ENCODE measurements at places on chromosomes 16 and 17.

GRCh38 chr16:72847187-72848027 lies 200.5 kb downstream of the ZFHX3 start:
- peak; percentile 55 for DNase-seq

DNA sequence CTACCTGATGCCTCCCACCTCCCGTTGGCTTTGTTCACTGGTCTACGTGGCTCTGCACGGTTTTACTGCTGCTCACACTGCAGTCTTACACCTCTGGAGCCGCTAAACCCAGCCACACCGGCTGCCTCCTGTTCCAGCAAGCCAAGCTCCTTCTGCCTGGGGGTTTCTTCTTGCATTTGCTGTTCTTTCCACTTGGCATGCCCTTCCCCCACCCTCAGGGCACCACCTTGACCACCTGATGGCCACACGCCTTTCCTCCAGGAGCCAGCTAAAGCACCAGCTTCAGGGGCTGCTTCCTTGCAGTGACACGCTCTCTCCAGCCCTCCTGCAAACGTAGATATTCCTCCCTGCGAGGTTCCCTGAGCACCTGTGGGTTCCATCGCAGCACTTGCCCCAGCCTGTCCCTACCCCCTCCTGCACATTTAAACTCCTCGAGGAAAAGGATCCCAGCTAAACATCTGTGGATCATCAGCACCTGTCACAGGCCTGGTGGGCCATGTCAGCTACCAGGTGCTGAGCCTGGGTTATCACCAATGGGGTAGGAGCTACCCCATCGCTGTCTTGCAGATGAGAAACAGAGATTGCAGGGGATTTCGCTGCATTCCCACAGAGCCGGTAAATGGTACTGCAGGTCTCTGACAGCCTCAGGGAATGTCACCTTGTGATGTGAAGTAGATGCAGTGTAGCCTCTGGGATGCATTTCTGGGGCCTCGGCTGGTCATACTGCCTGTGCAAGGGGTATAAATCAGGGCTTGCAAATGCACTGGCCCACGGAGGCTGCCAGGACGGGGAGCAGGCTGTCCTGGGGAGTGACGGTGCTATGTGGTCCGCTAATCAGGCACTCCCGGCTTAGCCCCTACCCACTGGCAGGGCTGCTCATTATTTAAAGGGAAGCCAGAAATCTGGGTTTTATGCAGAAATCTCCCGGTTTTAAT lies 285.2 kb downstream of the CPPED1 start:
- no peak for DNase-seq

DNA sequence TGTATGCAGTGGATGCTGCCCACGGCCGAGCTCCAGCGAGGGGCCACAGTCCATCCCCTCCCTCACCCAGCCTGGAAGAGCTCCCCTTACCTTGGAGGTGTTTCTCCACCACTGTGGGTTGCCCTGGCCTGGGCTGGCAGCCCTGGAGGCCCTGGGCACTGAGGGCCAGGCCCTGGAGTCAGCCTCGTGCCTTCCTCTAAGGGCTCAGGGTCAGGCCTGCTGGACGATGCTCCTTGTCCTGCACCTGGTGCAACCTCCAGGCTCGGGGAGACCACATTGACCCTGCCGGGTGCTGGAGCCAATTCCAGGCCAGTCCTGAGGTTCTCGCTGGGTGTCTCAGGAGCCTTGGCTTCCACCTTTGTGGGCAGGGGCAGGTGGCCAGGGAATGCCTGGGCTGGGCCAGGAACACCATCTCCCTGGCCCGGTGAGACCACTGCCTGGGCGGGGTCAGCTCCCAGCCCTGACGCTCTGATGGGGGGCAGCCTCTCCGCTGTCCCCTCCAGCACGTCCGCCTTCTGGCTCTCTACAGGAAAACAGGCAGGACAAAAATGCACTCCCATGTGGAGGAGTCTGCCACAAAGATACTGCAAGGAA lies 10.4 kb downstream of the MYLK3 start:
- no peak for DNase-seq

DNA sequence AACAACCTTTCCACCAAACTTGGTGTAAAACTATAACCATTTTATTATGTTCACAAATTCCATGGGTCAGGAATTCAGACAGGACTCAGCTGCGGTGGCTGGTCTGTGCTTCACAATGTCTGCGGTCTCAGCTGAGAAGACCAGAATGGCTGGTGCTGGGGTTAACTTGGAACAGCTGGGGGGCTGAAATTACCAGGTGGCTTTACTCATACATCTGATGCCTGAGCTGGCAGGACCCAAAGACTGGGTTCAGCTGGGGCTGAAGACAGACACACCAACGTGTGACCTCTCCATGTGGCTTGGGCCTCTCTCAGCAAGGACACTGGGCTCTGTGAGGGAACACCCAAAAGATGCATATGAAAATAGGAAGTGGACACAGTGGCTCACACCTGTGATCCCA lies 5.7 kb upstream of the HID1 start:
- no peak for DNase-seq

DNA sequence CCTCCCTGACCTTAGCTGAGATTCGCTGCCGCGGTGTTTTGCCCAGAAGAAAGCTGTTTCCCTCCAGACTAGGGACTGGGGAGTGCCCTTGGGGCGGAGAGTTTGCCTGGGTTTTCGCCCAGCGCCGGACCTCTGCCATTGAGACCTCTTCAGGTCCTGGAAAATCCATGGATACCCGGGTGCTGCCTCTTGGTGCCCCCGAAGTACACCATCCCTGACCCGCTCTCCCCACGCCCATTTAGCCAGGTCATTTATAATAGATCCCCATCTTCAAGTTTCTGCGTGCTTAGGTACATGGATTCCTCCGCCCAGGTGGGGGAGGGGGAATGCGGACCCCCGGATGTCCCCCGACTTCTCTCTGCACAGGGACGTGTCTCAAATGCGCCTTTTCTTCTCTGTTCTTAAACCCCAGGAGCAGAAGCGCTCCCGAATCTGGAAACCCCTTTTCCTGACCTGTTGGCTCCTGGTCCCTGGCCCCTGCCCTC lies 15.0 kb upstream of the CBX8 start:
- DNase-seq: no peak

Measured in WTC11 (cell line).